A549 treated with CORT108297 at 1 μM for 4 hours (cell line): ENCODE measurements at places on chromosomes 6 and 20. TPM values are rescaled to one million over a fixed set of nuclear protein-coding genes. Genes with fewer than 3 reads are reported as not detected.

Gene ZC2HC1B
- not detected in 5 replicates for total RNA-seq

Gene TREML2
- not detected in 5 replicates for total RNA-seq

Gene CDH26
- 0.07 to 0.14 TPM (median 0.11 TPM) in 3 of 5 replicates, not detected in the others for total RNA-seq

Gene PHF3
- 8.4 to 13.0 TPM (median 10.6 TPM) in 5 replicates for total RNA-seq

Gene BCKDHB
- 4.8 to 6.8 TPM (median 5.4 TPM) in 5 replicates for total RNA-seq

Gene AVP
- not detected in 5 replicates for total RNA-seq

Gene SDCBP2
- total RNA-seq = 0.95 to 1.4 TPM (median 1.3 TPM) in 5 replicates

Gene SIRPB2
- 0.06 TPM in 2 of 5 replicates, not detected in the others for total RNA-seq

Gene SLC22A23
- total RNA-seq = 7.9 to 10.6 TPM (median 9.9 TPM) in 5 replicates

Gene BPI
- not detected in 5 replicates for total RNA-seq

Gene BTN1A1
- 0.03 TPM in 1 of 5 replicates, not detected in the others for total RNA-seq

Gene PPIL6
- total RNA-seq = 1.4 to 2.9 TPM (median 2.6 TPM) in 5 replicates

Gene TMC2
- not detected in 5 replicates for total RNA-seq

Gene TNFRSF6B
- total RNA-seq = 0.47 to 1.4 TPM (median 0.76 TPM) in 5 replicates

Gene PTGIS
- 0.04 to 0.09 TPM (median 0.07 TPM) in 3 of 5 replicates, not detected in the others for total RNA-seq

Gene FAM83D
- total RNA-seq = 61.3 to 74.4 TPM (median 69.6 TPM) in 5 replicates

Gene CALHM4
- 0.16 TPM in 1 of 5 replicates, not detected in the others for total RNA-seq

Gene LY6G5C
- total RNA-seq = 1.1 to 2.0 TPM (median 1.6 TPM) in 5 replicates

Gene SALL4
- 1.1 to 2.0 TPM (median 1.4 TPM) in 5 replicates for total RNA-seq

Gene STMND1
- total RNA-seq = not detected in 5 replicates

Gene SMAP1
- total RNA-seq = 16.5 to 18.2 TPM (median 16.8 TPM) in 5 replicates

Gene ADGRF4
- 7.4 to 9.6 TPM (median 8.0 TPM) in 5 replicates for total RNA-seq

Gene RIPPLY2
- 0.17 to 0.65 TPM (median 0.50 TPM) in 5 replicates for total RNA-seq

Gene DLL1
- 0.12 to 0.26 TPM (median 0.20 TPM) in 5 replicates for total RNA-seq

Gene SLC26A8
- not detected in 5 replicates for total RNA-seq

Gene HTR1E
- not detected in 5 replicates for total RNA-seq

Gene DDX43
- not detected in 5 replicates for total RNA-seq

Gene DEFB125
- not detected in 5 replicates for total RNA-seq

Gene RIN2
- total RNA-seq = 26.6 to 29.8 TPM (median 29.4 TPM) in 5 replicates

Gene LIME1
- 4.0 to 12.2 TPM (median 10.7 TPM) in 5 replicates for total RNA-seq

Gene SLPI
- total RNA-seq = 8.0 to 15.4 TPM (median 10.5 TPM) in 5 replicates

Gene ACAT2
- total RNA-seq = 24.6 to 29.5 TPM (median 27.0 TPM) in 5 replicates
